ENCODE measurements at places on chromosomes 11 and 22. TPM values are rescaled to one million over a fixed set of nuclear protein-coding genes. Genes with fewer than 3 reads are reported as not detected.

DNA sequence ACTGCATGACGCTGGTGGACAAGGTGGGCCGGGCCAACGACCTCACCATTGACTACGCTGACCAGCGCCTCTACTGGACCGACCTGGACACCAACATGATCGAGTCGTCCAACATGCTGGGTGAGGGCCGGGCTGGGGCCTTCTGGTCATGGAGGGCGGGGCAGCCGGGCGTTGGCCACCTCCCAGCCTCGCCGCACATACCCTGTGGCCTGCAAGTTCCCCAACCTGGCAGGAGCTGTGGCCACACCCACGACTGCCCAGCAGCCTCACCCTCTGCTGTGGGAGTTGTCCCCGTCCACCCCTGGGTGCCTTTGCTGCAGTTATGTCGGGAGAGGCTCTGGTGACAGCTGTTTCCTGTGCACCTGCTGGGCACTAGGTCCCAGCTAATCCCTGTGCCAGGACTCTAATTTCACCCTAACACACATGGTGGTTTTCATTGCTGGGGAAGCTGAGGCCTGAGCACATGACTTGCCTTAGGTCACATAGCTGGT is 49.0 kb upstream of the PPP6R3 start:
- DNase-seq, result no peak

The ADAMTS15 gene
- 0.15 TPM for total RNA-seq

DNA sequence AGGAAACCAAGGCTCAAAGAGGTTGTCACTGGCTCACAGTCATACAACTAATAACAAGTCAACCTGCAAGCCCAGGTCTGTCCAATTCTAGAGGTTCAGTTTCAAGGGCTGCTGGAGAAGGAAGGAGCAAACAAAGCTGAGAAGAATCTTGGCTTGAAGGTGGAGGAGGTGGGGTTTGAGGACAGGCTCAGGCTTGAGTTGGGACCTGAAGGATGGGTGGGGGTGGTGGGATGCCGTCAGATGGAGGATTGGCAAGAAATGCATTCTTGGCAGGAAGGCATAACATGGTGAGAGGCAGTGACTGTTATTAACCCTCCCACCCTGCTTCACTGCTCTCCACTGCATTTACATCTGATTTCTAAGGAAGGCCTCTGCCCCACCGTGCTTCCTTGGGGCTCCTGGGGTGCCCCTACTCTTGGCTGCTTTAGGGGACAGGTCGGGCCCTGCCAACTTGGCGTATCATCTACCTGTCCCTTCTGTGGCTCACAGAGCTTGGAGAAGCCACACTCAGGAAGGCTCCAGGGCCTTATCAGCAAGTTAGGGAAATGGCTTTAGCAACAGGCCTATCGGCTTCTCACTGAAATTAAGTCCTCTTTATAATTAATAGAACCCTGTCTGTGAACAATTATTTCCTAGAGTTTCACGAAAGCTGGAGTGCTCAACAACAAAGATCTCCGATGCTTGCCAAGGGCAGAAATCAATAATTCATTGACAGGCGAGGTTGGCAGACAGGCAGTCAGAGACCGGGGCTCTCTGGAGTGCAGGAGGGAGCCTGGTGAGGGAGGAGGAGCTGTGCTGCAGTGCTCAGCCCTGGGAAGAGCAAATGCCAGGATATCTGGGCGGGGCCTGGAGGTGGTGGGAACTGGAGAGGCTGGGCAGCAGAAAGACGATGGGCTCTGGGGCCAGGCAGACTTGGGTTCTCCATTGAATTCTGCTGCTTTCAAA is 84.9 kb upstream of the NARS2 start:
- DNase-seq, result peak; percentile 64

GRCh38 chr22:46774980-46775849 is 12.8 kb downstream of the TBC1D22A start:
- no peak for DNase-seq

DNA sequence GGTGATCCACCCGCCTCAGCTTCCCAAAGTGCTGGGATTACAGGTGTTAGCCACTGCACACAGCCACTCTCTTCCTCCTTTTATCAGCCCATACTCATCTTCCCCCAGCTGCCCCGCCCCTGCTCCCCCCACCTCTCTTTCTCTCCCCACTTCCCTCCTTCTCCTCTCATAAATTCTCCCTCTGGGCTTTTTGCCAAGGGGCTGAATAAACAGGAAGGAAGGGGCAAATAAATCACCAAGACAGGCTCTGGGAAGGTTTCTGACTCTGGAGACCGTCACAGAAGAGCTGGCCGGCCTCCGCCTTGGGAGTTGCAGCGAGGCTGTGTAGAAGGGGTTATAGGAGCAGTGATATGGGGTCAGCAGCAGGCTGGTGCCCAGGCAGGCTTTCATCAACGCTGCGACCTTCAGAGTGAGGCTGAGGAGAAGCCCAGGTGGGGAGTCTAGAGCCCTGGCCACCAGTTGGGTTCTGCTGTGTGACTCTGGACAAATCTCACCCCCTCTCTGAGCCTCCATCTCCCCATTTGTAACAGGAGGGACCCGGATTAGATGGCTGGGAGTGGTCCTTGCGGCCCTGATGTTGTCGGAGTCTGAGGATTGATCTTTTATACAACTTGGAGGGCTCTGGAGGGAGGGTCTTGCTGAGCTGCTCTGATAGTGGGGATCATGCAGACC is 62.6 kb upstream of the RASD2 start:
- DNase-seq, result no peak

DNA sequence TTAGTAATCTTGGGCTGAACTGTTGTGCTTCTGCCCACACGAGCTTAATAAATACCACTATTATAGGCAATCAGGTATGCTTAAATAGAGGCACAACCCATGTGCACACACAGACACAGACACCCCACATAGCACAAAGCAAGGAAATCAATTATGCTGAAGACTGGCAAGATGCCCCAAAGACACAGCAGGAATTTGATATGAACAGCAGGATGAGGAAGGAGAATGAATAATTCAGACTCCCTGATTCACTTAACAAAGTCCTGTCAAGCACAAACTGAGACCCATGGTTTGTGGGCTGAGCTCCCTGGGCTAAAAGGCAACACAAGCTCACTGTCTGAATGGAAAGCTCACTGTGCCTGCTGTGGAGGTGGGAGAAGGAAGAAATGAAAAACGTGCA is 42.5 kb downstream of the RBFOX2 start:
- DNase-seq, result no peak
